ENCODE measurements at places on chromosomes 4 and X.

- DNase-seq: no peak
Observed at GRCh38 chrX:4622486-4623167, 909.2 kb upstream of the PRKX start.

- DNase-seq: no peak
Observed at GRCh38 chrX:135437867-135438733, 16.4 kb downstream of the SMIM10L2A start.

GRCh38 chrX:23482561-23482960 lies 147.9 kb downstream of the PTCHD1 start:
- no peak for DNase-seq

GRCh38 chr4:176270669-176271068 lies 1.6 kb upstream of the ASB5 start:
- no peak for DNase-seq

DNA sequence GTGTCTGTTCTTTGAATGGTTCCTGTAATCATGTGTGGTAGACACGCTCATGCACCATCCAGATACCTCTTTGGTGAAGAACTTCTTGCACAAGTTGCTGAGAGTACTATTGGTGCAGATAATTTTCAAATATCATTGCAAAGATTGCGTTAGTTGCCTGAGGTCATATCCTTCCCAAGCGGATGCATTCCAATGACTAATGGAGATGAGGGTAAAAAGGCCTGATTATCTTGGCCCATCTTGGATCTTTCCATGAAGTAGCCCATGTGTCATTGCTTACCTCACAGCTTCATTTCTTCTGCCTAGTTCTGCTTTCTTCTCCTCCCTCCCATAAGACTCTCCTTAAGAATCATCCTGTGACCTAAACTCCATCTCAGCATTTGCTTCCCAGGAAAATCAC lies 384.9 kb upstream of the CNKSR2 start:
- DNase-seq: no peak

DNA sequence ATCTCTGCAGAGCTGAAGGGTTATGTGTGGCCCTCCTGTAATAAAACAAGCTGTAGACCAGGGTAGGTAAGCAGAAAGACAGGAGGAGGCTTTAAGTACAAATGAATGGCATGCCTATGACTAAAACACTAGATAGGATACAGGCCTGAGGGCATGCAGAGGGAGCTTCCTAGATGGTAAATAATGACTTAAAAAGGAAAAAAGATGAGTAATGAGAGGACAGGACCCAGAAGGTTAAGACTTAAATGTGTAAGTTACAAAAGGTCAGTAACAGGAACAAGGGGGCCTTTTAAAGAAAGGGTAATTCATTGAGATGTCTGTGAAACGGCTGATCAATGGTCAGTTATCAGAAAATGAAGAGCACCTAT lies 194.8 kb downstream of the SOWAHB start:
- no peak for DNase-seq

GRCh38 chrX:12467321-12467720 lies 323.9 kb upstream of the PRPS2 start:
- DNase-seq: no peak

GRCh38 chr4:82136161-82136801 lies 237.5 kb downstream of the HNRNPD start:
- no peak for DNase-seq

DNA sequence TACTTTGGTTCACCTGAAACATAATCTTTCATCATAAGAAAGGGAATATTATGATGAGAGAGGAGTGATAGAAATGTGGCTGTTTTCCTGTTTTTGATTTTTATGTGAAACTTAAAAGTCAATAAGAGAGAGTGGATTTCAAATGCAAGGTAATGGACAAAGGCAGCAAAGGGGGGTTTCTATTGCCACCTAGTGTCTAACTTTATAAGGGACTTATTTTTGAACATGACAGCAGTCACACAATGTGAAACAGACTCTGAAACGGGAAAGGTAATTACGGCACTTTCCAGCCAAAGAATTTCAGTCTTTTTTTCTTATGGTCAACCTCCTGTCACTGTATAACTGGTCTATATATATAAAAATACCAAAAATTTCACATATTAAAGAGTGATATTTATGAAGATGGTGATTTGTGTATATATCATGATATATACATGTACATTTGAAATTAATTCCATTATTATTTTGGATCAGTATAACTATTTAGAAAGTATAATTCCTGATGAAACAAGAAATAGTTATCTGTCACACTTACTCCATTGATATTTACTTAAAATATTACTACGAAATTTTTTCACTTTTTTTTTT lies 127.1 kb downstream of the FBXO8 start:
- peak; percentile 9 for DNase-seq

DNA sequence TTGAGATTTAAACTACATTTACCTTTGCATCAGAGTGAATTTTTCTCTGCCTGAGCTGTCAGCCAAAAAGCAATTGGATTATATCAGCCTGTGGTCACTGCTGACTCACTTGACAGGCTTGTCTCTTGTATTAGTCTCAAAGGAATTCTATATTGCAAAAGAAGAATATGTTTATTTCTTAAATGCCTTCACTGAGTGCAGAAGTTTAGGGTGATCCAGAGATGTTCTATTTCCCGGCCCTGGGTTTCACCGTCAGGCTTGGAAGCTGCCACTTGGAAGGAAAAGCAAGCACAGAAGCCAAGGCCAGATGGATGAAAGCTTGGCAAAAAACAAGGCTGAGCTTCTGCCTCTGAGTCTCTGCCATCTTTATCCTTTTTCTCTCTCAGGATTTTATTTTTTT lies 80.9 kb downstream of the FAM114A1 start:
- no peak for DNase-seq

- DNase-seq: no peak
Observed at GRCh38 chr4:104772849-104773248, 278.2 kb upstream of the CXXC4 start.

GRCh38 chrX:13263560-13264251 lies 56.1 kb downstream of the ATXN3L start:
- DNase-seq: peak; percentile 30

- DNase-seq: no peak
Observed at GRCh38 chr4:182093935-182094334, 149.3 kb upstream of the TENM3 start.

GRCh38 chr4:3266076-3266475 lies 17.1 kb downstream of the MSANTD1 start:
- no peak for DNase-seq

Measured in GM13977 (cell line).